Left ventricle myocardium superior (tissue), 1 donor: ENCODE measurements at places on chromosomes 1 and 21. TPM values are rescaled to one million over a fixed set of nuclear protein-coding genes. Genes with fewer than 3 reads are reported as not detected.

GRCh38 chr1:67393240-67393639 is 37.0 kb downstream of the SERBP1 start:
- peak; percentile 54 for DNase-seq

HAO2 gene
- total RNA-seq: not detected

GRCh38 chr1:175679981-175680652 is 63.3 kb downstream of the TNR start:
- no peak for DNase-seq

GRCh38 chr21:45413922-45414321 is 9.0 kb downstream of the COL18A1 start:
- peak; percentile 32 for DNase-seq

GRCh38 chr1:39671793-39672550 is at the start of gene NT5C1A:
NT5C1A (minus strand) TSS chr1:39672107; CDS start chr1:39672038, 69 bp downstream.
- peak; percentile 83 for DNase-seq
